Endothelial cell of umbilical vein (primary cell): ENCODE measurements at places on chromosomes 3 and 15.

- no peak for DNase-seq
Observed at GRCh38 chr3:40739971-40740370, 215.2 kb downstream of the ZNF621 start.

DNA sequence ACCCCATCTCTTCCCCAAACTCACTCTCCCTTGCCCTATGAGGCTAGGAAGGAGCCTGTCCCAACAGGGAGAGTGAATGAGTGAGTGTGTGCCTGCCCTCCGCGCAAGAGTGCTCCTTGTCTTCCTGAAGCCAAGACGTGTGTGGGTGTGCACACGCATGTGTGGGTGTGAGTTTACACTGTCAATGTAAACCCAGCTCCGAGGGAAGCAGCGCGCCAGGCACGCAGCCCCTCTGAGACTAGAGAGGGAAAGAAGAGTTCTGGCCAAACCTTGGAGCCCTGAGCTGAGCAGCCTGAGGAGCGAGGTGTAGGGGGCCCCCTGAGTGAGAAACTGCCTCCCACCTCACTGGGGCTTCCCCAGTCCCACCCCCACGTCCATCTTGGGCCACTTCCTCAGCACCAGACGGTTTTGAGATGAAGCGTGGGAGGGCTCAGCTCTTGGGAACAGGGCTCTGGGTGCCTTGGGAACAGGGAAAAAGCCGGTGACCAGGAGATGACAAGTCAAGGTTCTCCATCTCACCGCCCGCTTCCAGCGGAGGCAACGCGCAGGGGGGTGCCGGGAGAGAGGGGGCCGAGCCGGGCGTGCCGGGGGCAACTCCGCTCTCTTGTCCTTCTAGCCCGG lies 5.1 kb downstream of the MECOM start:
- peak; percentile 70 for DNase-seq

GRCh38 chr15:60389261-60390077 lies 8.3 kb downstream of the ANXA2 start:
- no peak for DNase-seq

DNA sequence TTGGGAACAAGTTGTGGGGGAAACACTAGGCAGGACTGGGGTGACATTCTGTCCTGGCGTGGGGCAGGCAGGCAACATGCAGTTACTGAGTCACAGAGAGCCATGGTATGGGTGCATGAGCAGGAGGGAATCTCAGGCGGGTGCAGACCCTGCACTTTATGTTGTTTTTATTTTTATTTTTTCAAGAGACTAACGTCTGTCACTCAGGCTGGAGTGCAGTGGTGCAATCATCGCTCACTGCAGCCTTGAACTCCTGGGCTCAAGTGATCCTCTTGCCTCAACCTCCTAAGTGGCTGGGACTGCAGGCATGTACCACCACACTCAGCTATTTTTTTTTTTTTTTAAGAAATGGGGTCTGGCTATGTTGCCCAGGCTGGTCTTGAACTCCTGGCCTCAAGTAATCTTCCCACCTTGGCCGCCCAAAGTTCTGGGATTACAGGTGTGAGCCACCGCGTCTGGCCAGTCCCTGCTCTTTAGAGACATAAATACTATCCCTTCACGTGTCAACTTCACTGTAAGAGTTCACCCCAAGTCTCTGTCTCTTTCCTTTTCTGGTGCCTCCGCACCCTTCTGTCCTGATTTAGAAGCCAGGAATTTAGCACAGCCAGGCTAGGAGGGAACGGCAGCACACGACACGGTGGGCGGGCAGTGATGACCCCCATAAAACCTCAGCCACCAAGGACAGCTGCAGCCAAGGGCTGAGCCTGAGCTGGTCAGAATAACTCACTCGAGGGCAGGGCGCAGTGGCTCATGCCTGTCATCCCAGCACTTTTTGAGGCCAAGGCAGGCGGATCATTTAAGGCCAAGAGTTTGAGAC lies 72.8 kb upstream of the IQSEC1 start:
- no peak for DNase-seq

- DNase-seq: peak; percentile 61
Observed at GRCh38 chr3:8529181-8529637, 27.6 kb downstream of the LMCD1 start.

DNA sequence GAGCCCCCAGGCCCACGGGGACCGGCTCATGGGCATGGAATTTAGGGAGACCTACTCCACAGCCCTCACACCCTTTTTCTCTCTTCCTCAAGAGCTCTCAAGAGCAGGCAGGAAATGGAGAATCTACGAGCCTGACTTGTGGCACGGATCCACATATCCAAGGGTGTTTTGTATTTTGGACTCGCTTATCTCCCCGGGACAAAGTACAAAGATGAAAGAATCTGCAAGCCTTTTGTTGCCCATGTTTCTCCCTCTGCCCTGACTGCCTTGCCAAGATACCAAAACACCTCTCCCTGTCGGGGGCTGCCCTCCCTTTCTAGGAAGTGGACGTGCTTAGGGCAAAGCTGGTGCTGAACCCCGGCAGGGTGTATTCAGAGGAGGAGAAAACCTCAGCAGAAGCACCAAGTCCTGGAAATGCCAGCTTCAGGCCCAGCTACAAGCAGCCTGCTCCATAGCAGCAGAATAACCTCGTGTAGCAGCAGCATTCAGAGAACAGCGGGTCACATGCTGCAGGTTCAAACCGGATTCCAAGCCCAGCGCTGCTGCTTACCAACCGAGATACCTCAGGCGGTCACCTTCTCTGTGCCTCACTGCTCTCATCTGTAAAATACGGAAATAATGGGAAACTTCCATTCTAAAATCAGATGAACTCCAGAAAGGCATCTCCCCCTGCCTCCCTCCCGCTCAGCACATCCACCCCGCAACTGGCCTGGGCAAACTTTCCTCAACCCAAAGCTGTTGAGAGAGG lies 35.2 kb downstream of the DNASE1L3 start:
- DNase-seq: peak; percentile 74

DNA sequence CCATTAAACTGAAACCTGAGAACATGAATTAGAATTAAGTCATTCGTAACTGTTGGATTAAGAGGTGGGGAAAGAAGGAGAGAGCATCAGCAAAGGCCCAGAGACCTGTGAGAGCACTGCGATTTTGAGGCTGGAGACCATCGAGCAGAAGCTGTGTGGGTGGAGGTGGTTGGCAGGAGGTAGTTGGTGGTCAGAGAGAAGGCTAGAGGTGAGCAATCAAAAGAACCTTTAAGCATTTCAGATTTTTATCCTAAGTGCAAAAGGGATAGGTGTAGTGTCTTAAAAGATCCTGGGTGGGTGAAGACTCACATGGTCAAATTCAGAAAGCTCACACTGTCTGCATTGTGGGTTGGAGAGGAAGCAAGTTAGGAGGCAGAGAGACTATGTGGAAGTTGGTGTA lies 65.1 kb upstream of the TEX264 start:
- no peak for DNase-seq

DNA sequence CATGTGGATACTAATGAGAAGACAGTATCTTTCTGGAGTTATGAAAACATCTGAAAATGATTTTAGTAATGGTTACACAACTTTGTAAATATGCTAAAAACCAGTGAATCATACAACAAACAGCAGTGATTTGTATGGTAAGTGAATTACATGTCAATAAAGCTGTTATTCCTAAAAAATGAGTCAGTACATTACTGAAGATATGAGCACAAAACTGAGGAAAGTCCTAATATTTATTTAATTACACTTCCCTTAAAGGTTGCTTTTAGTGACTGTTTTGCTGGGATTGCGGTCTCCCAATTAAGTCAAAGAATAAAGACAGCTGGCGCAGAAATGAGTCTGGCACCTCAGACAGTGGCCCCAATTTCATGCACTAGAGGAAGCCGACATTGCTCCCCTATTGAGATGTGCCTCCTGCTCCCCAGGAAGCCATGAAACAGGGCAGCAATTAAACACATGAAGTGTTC lies 50.9 kb upstream of the FSIP1 start:
- DNase-seq: no peak

DNA sequence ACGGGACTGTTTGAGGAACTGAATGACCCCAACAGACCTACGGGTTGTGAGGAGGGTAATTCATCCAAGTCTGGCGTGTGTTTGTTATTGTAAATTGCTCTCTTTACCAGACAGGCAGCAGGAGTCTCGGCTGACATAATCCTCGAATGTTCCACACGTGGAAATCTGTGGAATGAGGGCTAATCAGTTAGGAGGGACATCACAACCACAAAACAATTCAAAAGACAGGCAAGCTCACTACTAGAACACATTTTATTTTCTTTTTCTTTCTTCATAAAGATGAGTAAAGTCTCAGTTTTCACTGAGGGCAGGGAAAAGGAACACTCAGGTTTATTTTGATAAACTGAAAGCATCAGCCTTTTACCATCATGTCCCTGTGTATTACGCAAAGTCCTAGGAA lies 53.8 kb downstream of the GRK7 start:
- DNase-seq: no peak

- no peak for DNase-seq
Observed at GRCh38 chr15:29456255-29456654, 186.6 kb upstream of the NSMCE3 start.

DNA sequence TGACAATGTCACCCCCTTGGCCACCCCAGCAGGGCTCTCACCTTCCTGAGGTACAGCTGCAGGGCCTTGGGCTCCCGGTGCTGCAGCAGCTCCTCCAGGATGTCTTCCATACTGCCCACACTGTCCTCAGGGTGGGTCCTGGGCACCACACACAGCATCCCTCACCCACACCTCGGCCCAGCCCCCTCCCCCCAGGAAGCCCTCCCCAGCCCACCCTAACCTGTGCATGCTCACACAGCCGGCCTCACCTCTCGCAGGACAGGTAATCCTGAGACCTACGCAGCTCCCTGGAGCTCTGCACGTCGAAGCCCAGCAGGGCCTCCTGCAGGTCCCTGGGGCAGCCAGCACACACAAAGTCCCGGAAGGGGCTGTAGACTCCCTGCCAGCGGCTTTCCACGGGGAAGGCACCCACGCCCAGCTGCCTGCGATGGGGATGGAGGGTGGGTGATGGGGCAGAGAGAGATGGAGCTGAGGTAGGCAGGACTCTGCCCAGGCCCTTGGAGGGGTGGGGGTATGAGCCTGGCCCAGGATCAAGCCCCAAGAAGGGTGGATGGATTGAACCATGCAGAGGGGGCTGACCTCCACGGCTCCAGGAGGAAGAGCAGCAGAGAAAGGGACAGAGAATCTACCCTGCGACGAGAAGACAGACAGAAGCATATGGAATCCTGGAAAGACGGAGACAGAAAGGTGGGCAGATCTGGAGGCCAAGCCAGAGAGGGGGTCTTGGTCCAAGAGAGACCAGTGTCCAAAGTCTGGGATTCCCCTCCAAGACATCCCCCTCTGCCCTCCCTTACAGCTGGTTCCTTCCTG lies 16.7 kb downstream of the ALS2CL start:
- DNase-seq: no peak

GRCh38 chr3:46460051-46460450 lies 4.7 kb downstream of the LTF start:
- DNase-seq: no peak

DNA sequence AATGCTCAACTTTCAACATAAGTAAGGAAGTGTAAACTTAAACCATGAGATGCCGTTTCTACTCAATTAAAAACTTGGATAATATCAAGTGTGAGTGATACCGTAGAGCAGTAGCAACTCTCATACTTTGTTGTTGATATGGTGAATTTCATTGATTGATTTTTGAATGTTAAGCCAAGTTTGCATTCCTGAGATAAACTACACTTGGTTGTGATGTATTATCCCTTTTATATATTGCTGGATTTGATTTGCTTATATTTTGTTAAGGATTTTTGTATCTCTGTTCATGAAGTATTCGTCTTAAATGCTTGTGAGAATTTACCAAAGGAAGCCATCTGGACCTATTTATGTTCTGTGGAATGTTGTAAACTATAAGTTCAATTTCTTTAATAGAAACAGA lies 21.7 kb downstream of the SLMAP start:
- DNase-seq: peak; percentile 25

DNA sequence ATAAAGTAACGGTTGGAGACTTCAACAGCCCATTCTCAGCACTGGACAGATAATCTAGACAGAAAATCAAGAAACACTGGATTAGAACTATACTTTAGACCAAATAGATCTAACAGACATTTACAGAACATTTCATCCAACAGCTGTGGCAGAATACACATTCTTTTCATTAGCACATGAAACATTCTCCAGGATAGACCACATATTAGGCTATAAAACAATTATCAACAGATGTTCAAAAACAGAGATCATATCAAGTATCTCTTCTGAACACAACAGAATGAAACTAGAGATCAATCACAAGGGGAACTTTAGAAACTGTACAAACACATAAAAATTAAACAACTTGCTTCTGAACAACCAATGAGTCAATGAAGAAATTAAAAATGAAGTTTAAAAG lies 133.3 kb downstream of the ADAM10 start:
- no peak for DNase-seq

DNA sequence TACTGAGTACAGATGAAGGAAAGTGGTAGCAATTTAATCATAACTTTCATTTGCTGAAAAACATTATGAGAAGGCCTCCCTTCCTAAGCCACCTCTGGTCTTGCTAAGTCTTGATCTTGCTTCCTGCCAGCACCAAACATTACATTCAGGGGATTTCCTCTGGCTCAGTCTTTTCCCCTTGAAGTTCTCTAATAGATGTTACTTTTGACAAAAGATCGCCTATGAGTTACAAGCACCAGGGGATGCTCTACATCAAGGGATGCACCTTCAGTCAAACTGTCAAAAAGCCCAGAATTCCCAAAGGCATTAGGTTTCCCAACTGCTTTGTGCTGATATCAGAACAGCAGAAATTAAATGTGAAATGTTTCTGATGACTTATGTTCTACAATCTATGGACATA lies 47.3 kb downstream of the AQP9 start:
- peak; percentile 37 for DNase-seq

- no peak for DNase-seq
Observed at GRCh38 chr3:195129644-195130492, 141.1 kb downstream of the XXYLT1 start.

DNA sequence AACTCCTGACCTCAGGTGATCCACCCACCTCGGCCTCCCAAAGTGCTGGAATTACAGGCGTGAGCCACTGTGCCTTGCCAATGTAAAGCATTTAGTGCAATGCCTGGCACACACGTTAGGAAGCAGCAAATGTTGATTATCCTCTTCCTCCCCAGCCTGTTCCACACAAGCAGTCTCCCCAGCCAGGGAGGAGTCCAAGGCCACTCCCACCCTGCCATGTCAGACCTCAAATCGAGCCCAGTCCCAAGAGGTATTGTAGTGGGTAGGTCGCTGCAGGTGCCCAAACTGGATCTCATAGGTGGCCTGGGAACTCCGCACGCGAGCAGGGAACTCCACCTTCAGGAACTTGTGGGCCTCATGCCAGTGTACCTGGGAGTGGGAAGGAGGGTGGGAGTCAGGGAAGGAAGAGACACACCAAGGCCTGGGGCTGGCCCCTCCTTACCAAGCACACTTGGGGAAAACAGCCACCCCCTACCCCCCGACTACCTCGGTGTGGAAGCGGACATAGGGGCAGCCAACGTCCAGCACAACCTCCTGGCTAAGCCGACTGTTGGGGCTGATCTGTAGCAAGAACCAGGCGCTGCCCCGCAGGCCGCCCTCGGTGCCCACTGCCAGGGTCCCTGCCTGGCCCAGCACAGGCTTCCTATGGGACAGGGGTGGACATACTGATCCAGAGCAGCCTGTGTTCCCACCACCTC lies 10.3 kb downstream of the MAN2C1 start:
- DNase-seq: no peak

- no peak for DNase-seq
Observed at GRCh38 chr3:31230425-31231223, 302.1 kb upstream of the STT3B start.
